ENCODE measurements at places on chromosomes 12 and 14.

DNA sequence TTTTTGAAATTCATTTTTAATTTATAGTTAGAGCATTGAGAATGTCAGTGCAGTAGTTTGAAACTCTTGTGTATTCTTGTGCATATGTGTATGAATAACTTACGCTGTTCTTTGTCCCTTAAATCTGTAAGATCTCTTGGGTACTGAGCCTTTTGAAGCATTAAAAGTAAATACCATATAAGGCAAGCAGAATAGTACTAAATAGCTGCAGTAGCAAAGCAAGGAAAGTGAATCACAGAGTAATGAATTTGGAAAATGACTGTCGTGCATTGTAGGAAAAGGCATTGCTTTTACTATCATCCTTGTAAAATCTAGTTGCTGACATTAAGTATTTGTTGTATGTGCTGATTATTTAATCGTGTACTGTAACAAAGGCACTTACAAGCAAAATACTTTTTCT, 12.1 kb downstream of the CNOT2 start:
- no peaks in the 10 kb centered on the region for H3K27me3 ChIP-seq
- no peak overlapping the region for H3K27ac ChIP-seq
- DNase-seq, result no peak
- H3K4me1 ChIP-seq, result no peaks in the 10 kb centered on the region

DNA sequence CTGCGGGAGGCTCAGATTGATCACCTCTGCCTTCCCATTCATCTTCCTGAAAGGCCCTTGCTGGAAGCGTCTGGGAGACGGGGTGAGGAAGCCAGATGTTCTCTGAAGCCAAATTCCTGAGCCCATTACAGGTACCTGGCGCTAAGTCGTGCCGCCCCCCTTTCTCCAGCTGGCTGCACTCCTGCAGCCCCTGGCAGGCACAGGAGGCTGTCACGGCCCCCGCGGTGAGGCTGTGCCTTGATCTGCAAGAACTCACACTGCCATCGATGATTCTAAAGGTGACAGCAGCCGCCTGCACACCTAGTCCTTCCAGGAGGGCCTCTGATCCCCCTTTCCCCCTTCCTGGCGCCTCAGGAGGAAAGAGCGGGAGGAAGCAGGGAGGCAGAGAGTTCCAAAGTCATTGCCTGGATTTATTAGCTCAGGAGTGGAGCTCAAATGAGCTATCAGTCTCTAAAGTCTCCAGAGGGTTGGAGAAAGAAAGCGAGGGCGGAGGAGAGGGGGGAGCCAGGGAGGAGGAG, 106.9 kb downstream of the RFLNA start:
- H3K4me1 ChIP-seq, result no peaks in the 10 kb centered on the region
- DNase-seq, result no peak
- H3K27me3 ChIP-seq, result no peaks in the 10 kb centered on the region
- H3K27ac ChIP-seq, result no peak overlapping the region
- peaks cover 80% of the 10 kb centered on the region for H3K36me3 ChIP-seq

- no peak overlapping the region for H3K27ac ChIP-seq
- peaks cover 28% of the 10 kb centered on the region for H3K4me1 ChIP-seq
- H3K27me3 ChIP-seq, result peaks cover 55% of the 10 kb centered on the region
These were observed 4.2 kb downstream of the PDE3A start for GRCh38 chr12:20372326-20373096.

DNA sequence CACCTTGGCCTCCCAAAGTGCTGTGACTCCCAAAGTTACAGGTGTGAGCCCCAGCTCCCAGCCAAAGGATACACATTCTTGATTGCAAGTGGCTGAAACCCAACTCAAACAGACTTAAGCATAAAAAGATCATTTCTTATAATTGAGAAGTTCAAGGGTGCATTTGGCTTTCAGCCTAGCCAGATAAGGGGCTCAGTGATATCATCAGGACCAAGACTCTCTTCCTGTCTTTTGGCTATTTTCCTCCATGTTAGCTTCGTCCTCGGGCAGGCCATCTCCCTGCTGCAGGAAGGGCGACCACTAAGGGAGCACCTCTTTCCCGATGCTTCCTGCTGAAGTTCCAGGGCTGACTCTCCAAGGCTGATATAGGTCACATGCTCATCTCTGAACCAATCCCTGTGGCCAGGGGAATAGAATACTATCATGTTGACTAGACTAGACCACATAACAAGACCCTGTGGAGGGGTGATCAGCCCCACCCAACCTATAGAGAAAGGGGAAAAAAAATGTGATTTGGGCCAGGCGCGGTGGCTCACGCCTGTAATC, 9.8 kb upstream of the KRT8 start:
- DNase-seq, result no peak
- no peaks in the 10 kb centered on the region for H3K27me3 ChIP-seq
- H3K4me3 ChIP-seq, result no peak overlapping the region
- H3K27ac ChIP-seq, result no peak overlapping the region
- peaks cover 3% of the 10 kb centered on the region for H3K4me1 ChIP-seq
- H3K36me3 ChIP-seq, result no peaks in the 10 kb centered on the region

DNA sequence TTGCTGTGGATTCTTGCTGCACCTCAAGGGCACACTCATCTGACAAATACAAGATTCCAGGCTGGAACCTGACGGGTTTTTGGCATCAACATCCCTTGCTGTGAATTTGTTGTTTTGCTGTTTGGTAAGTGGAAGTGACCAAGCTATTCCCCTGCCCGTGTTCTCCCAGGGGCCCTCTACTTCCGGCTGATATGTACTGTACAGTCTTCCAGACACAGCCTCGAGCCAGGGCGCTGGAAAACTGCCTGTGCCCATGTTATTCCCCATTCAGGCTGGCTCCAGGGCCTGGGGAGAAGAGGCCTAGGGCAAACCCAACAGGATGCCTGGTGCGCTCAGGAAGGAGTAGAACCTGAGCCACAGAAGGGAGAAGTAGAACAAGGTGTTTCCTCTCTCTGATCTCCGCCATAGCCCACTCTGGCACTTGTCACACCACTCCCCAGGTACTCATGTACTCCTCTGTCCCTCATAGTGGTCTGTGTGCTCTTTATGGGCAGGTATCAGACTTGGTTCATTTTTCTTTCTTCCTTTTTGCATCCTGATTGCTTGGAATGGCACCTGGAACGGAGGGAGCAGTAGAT, 67.8 kb upstream of the LTA4H start:
- H3K4me3 ChIP-seq, result peak overlapping the region; percentile 40
- no peak for DNase-seq
- H3K27me3 ChIP-seq, result no peaks in the 10 kb centered on the region

Data from CD14-positive monocyte (primary cell).